Activated CD4-positive, alpha-beta T cell treated with anti-CD3 and anti-CD28 coated beads, Interleukin-2, amount 10 ng/mL, durations not matched to agents 7 days and 5 days (primary cell): ENCODE measurements at places on chromosomes 1 and 21. TPM values are rescaled to one million over a fixed set of nuclear protein-coding genes. Genes with fewer than 3 reads are reported as not detected.

Gene FCAMR
- total RNA-seq: not detected

Gene KCNE2
- not detected for total RNA-seq

Gene COL16A1
- total RNA-seq: not detected

Gene MAP3K21
- total RNA-seq: 0.84 TPM

Gene MROH7
- total RNA-seq: 0.12 TPM

Gene OR10Z1
- total RNA-seq: not detected

Gene GSTM5
- 0.17 TPM for total RNA-seq

GRCh38 chr1:90534116-90534515 lies 183.0 kb downstream of the BARHL2 start:
- DNase-seq: no peak

DNA sequence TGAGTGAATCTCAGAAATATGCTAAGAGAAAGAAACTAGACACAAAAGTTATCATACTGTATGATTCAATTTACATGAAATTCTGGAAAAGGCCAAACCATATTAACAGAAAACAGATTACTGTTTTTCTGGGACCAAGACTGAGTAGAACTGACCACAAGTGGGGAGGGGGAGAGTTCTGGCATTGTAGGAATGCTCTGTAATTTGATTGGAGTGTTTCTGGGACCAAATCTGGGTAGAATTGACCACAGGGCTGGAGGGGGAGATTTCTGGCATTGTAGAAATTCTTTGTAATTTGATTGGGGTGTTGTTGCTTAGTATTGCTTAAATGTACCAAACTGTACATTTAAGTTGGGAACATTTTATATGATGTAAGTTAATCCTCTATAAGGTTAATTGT lies 3.4 kb upstream of the OR10K1 start:
- no peak for DNase-seq

DNA sequence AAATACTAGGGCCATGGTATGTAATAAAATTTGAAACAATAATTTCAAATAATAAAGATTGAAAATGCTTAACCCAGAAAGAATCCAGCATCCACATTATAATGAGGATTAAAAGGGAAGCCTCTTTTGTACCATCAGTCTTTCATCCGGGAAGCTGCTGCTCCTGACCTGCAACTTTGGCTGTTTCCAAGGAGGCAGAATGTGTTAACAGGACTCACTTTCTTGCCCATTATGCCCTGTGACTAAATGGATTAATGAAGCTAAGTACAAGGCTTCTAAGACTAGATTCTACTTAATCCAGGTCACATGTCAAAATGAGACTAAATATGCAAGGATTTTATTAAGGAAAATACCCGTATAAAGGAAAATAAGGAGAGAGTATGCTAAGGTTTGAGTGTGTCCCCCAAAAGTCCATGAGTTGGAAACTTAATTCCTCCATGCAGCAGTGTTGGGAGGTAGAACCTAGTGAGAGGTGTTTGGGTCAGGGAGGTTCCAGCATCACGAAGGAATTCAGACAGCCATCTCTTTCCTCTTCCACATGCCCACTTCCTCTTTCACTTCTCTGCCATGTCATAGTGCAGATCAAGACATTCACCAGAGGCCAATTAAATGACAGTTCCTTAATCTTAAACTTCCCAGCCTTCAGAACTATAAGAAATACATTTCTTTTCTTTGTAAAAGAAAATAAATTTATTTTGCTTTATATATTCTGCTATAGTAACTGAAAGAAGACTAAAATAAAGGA lies 27.7 kb downstream of the FMO2 start:
- DNase-seq: no peak

DNA sequence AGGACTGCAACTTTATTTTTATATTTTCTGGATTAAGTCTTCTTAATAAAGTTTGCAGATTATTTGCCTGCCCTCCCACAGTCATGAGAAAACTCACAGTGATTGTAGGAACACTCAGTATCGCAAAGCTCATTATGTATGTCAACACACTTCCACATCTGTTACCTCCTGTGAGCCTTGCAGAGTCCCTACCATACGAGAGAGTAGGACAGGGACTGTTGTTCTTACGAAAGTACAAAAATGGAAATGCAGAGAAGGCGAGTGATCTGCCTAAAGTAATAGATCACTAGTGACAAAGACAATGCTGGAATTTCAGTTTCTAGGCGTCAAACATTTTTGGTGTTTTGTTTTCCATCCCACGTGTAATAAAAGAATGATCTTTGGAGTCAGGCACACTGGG lies 131.7 kb downstream of the SYT2 start:
- no peak for DNase-seq

GRCh38 chr1:119005724-119006405 lies 17.7 kb upstream of the TBX15 start:
- no peak for DNase-seq

DNA sequence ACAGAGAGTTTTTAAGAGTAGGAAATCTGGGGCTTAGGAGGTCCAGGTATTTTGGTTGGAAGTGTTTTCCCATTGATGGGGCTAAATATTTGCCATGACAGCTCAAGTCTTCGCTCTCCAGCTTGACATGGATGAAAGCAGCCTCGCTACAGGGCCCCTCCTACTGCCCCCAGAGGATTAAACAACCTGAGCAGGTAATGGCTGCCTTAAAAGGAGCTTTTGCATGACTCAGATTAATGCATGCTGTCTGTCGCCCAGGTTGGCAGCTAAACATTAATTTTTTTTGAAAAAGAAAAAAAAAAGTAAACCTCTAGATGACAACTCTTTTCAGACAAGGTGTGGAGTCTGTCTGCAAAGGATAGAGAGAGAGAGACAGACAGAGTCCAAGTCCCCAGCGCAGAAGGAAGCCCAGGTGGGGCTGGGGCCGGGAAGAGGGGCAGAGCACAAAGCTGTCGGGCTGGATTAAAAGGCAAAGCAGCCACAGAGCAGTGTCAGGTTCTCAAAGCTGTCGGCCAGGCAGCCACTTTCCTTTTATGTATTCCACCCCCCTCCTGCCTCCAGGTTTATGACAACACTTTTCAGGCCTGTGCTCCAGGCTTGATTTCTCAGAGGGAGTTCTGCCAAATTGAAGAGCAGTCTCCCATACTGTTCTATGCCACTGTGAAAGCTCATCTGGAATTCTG lies 127.9 kb downstream of the CLIC6 start:
- no peak for DNase-seq

- no peak for DNase-seq
These were observed 14.7 kb downstream of the BTBD19 start for GRCh38 chr1:44822981-44823451.

DNA sequence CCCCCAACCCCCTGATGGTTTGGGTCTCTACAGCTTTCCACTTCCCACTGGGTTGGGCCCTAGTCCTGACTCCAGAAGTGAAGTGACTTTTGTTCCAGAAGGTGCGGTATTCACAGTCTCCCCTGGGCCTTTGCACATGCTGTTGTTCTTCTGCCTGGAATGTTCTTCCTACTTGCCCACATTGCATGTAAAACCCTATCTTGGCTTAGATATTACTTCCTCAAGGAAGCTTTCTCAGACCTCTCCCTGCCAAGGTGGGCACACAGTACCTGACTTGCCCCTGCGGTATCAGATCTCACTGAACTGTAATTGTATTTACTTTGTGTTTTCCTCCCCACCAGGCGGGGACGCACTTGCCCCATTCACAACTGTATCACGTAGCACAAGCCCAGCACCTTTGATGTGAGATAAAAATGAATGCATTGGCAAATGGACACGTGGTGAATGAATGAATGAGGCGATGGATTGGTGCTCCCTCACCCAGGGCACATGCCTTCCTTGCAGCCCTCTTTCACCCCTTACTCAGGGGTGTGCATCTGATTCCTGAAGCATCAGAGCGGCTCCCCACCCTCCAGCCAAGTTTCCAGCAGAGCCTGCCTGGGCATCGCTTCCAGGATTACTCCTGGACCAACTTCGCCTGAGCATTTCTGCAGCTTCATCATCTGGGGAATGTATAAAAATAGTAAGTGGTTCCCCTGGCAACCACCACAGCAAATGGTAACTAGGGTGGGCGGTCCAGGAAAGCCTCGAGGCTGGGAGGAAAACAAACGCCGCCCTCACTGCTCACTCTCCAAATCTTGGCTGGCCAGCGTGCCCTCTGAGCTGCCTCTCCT lies 19.8 kb downstream of the NENF start:
- no peak for DNase-seq

GRCh38 chr1:180849031-180849775 lies 63.5 kb upstream of the KIAA1614 start:
- DNase-seq: no peak

DNA sequence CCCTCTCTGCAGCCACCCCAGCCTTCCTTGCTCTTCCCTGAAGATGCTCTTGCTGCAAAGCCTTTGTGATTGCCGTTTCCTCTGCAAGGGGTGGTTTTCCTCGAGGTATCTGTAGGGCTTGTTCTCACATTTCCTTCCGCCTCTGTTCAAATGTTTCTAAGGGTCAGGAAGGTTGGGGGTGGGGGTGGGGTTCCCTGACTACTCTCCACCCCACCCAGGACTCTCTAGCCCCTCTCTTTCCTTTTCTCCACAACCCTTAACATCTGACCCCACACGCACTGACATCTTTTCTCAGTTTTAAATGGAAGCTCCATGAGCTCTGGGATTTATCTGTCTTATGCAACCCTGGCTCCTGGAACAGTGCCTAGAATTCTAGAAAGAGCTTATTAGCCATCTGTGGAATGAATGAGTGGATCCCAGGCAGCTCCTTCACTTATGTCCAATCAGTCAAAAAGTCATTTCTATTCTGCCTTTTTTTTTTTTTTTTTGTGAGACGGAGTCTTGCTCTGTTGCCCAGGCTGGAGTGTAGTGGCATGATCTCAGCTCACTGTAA lies 27.3 kb upstream of the ZNF362 start:
- DNase-seq: no peak

DNA sequence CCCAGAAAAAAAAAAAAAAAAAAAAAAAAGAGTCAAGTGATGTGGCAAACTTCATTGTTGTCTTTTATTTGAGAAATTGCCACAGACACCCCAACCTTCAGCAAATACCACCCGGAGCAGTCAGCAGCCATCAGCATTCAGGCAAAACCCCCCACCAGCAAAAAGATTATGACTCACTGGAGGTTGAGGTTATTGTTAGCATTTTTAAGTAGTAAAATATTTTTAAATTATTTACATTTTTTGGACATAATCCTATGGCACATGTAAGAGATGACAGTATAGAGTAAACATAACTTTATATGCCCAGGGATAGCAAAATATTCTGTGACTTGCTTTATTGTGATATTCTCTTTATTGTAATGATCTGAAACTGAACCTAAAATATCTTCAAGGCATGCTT lies 95.6 kb downstream of the CENPF start:
- no peak for DNase-seq

- DNase-seq: no peak
These were observed 29.9 kb downstream of the PSMG1 start for GRCh38 chr21:39153373-39153772.

DNA sequence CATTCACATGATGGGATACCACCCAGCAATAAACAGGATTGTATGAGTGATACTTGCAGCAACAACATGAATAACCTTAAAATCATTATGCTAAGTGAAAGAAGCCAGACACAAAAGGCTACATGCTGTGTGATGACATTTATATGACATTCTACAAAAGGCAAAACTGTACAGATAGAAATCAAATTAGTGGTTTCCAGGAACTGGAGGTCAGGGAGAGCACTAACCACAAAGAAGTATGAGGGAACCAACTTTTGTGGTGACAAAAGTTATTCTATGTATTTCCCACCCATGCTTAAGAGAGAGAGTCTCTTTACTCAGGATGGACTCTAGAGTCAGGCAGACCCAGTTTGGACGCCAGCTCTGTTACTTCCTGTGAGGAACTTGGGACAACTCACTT lies 364.5 kb upstream of the DAB1 start:
- no peak for DNase-seq

GRCh38 chr1:28417441-28417922 lies 47.9 kb downstream of the PHACTR4 start:
- peak; percentile 12 for DNase-seq

DNA sequence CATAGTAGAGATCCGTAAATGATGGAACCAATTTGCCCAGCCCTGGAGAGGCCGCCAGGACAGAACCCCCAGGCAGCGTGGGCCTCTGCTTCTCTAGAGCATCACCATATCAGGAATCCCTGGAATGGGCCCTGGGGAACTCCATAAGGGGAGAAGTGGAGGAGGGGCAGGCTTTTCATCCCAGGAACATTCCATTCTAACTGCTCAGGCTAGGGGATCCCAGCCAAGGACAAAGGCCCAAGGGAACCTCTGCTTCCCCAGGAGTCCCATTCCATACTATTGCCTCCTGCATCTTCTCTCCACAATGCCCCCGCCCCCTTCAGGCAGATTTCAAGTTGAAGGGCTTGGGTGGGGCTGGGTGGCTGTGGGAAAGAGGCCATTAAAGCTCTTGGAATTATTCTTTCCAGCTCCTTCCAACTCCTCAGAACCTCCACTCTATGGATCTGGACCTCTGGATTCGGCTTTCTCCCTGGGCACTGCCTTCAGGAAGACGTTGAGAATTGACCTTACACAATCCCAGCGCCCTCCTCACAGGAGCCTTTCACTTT lies 6.0 kb downstream of the TRNP1 start:
- no peak for DNase-seq

- no peak for DNase-seq
These were observed 7.2 kb upstream of the PADI1 start for GRCh38 chr1:17197696-17198095.

DNA sequence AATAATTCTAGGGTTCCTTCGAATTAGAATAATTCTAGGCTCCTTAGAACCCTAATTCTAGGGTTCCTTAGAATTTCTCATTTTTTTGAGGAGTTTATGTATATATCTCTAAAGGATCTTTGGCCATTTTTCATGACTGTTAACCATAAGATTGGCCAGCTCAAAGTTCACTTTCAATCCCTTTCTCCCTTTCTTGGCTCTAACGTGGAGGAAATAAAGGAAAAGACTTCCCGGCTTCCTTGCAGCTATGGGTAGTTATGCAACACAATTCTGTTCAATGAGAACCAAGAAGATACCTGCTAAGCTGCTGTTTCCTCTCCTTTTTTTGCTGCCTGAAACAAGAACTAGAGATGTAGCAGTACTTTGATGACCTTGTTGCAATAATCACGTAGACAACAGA lies 27.2 kb downstream of the SLC35A3 start:
- DNase-seq: no peak

- DNase-seq: no peak
These were observed 102.0 kb upstream of the C8B start for GRCh38 chr1:57067863-57068262.

DNA sequence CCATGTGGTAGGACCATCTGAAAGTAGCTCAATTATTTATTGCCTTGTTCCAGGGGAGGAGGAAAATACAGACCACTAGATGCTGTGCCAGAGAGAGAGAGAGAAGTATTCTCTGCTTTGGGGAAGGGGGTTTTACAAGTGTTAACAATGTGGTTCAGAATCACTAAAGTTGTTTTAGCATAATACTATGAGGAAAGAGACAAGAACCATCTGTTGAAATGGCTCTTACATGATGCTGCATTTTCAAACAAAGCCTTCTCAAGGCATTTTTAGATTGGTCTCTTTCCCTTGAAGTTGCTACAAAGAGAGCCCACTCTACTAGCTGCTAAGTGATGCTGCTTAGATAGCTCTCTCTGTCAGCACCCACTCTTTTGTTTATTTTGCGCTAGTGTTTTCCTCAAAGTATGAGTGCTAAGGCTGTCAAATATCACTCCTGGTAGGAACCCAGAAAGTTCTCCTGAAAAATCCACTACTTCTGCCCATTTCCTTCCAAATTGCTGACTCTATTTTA lies 255.1 kb downstream of the NFIA start:
- DNase-seq: no peak

- DNase-seq: peak; percentile 17
These were observed 55.2 kb downstream of the PUM1 start for GRCh38 chr1:31010086-31010989.
